NCI-H1092 (cell line): ENCODE measurements at places on chromosomes 1 and 21.

GRCh38 chr21:42063191-42063570 lies 7.9 kb upstream of the UMODL1 start:
- DNase-seq, result peak; percentile 76

DNA sequence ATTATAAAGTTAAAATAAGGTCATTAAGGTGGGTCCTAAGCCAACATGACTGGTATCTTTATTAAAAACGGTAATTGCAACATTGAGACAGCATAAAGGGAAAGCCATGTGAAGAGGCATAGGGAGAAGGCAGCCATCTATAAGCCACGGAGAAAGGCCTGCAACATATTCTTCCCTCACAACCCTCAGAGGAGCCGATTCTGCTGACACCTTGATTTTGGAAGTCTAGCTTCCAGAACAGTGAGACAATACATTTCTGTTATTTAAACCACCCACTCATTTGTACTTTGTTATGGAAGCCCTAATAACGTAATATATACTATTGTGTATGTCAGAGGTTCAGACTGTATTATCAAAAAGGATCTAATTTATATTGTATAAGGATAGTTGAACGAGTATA lies 190.8 kb downstream of the PDE4B start:
- no peak for DNase-seq

DNA sequence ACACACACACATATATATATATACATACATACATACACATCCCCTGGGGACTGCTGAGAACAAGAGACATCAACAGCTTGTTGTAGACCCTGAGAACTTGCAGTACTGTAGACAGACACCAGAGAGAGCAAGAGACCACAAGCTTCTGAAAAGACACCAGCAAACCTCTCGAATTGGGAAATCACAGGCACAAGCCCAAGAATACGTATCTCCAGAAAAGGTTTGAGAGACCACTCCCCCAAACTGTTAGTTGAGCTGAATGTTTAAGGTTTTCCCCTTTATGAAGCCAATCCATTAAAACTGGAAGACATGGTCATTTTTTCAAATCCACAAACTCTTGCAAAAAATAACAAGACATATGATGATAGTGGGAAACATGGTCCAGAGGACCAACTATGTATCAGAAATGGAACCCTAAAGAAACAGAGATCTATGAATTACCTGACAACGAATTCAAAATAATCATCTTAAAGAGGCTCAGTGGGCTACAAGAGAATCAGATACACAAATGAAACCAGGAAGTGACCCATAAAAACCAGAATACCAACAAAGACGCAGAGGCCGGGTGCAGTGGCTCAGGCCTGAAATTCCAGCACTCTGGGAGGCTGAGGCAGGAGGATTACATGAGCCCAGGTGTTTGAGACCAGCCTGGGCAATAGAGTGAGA lies 45.1 kb downstream of the SLC2A1 start:
- peak; percentile 62 for DNase-seq

- no peak for DNase-seq
These were observed 55.3 kb downstream of the NME7 start for GRCh38 chr1:169312084-169312954.

DNA sequence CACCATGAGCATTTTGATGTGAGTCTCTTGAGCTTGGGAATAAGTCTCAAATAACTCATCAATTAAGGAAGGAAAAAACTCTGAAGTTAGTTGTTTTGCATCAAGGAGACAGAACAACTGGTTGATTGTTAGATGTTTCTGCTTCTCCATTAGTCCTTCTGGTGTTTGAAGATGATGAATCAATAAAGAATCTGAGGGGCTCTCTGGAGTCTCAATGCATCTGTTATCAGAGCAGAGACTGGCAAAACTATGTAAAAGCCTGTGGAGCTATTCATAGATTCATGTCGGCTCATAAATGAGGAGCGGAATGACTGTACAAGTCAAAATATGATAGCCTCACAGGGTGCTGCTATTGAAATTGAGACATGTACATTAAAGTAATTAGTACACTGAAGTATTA lies 73.3 kb upstream of the ZC3H11B start:
- no peak for DNase-seq

DNA sequence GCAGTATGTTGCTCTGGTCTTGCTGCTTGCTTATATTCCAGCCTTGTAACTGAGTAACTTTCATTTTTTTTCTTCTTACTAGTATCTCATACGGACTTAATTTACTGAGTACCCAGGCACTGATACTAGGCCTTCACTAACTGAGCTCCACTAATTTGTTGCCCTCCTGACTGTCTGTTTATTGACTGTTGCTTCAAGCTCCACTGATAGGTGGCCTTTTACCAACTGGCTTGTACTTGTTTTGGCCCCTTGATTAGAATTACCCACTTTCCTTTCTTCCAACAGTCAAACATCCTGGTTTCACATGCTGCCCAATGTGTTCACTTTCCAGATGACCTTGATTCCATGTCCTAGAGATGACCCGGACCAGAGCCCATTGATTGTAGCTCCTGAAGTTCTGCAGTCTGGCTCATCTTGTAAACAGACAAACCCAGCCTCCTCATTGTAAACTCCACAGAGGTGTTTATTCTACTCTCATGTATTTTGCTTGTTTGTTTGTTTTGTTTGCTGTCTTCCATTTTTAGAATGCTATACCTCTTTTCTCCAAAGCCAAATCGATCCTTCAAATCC lies 27.7 kb downstream of the RGS1 start:
- no peak for DNase-seq

DNA sequence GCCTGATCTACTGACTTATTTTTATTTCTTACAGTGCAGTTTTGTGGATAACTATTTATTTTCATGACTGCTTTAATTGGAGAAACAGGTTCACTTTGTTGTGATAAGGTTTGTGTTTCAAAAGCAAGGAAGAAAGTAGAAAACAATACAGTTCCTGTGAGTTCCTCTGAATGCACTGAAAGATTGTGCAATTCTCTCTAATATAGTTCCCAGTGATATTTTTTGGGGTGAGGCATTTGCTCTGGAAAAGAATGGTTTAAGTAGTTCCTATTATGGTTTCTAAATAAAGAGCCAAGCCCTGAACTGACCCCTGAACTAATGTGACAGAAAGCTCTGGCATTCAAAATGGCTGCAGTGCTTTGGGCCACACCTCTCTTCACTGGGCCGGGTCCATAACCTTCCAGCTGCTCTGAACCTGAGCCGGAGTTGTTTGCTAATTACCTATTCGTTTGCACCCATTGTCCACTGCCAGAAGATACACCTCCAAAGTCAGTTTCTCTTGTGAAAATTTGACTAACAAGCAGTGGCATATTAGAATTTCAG lies 56.6 kb upstream of the VTCN1 start:
- no peak for DNase-seq

DNA sequence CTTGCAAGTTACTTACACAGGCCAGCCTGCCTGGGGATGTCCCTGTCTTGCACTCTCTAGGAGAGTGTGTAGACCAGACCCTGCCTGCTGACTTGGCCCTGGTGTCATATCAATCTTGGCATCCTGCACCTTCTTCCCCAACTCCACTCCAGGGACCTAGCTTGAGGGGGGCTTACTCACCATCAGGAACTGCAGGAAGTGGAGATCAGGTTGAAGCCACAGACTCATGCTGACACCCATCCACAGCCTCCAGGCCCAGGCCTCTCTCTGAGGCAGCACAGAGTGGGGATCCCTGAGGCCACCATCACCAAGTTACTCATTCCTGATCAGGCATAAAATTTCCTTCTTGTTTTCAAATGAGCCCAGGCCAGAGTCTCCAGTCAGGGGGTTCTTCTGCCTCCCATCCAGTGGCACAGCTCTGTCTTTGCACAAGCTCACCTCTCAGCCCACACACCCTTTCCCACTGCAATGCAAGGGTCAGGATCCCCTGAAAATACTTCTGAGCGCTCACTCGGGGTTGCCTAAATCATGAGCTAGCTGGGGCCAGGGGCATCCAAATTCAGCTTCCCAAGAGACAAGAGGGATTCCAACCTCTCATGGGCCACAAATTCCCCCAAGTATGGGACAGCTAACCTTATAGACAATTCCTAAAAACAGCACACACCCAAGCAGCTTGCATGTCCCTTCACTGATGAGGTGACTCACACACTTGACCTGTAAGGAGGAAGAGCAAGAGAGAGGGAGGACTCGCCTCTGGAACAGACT lies 33.5 kb downstream of the CSMD2 start:
- DNase-seq, result no peak

- DNase-seq, result no peak
These were observed 8.5 kb downstream of the KYAT3 start for GRCh38 chr1:88983791-88984559.

DNA sequence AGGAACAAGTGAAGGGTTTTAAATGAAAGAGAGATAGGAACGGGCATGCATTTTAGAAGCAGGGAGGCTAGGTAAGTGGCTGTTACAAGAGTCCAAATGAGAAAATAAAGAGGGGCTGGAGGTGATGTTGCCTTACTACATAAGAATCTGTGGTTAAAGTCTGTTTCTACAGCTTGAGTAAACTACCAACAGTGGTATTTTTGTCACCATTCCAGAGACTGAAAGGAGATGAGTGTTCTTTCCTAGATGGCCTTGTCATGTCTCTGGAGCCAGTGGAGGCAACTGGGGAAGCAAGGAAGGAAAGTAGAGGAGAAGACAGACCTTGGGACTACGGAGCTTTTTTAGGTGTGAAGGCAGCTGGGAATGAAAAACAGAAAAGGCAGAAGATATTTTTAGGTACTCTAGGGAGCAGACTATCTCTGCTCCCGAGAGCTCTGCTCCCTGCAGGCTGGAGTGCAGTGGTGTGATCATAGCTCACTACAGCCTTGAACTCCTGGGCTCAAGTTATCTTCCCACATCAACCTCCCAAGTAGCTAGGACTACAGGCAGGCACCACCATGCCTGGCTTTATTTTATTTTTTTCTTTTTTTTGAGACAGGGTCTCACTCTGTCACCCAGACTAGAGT lies 12.2 kb downstream of the HDAC1 start:
- DNase-seq, result no peak

GRCh38 chr1:92487078-92487605 lies 417 bp upstream of the GFI1 start:
- DNase-seq, result no peak

DNA sequence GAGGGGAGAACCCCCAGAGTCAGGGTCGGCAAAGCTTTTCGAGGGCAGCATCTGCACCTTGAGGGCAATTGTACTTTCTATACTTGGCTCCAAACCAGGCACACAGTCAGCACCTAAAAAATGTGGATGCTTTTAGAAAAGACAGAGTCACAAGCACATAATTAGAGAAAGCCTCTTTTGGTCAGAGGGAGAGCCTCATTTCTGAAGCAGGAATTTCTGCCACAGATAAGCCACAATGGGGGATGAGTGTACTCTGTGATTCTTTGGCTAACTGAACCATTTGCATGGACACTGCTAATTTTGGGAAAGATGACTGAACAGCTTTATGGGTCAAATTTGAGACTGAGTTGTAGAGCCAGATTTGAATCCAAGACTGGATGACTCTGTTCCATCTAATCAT lies 635.7 kb downstream of the KIF26B start:
- DNase-seq, result no peak

- DNase-seq, result no peak
These were observed 74.3 kb upstream of the CD5L start for GRCh38 chr1:157915859-157916258.

DNA sequence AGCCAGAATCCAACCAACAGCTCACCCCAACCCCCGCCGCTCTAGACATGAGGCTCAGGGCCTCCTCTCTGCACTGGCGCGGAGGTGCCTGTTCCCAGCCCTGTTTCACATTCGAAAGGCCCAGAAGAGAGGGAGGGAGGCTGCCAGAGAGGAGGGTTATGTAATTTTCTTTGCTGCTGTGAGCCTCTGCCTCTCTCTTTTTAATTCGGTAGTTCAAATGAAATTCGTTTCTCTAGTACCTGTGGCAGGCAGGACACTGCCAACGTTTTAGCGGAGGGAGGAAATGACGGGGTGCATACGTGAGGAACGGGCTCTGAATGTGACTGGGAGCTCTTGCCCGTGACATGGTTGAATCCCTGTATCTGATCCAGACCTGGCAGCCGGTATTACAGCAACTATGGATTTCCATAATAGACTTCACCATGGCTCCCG lies 9.4 kb downstream of the PRDM16 start:
- no peak for DNase-seq

DNA sequence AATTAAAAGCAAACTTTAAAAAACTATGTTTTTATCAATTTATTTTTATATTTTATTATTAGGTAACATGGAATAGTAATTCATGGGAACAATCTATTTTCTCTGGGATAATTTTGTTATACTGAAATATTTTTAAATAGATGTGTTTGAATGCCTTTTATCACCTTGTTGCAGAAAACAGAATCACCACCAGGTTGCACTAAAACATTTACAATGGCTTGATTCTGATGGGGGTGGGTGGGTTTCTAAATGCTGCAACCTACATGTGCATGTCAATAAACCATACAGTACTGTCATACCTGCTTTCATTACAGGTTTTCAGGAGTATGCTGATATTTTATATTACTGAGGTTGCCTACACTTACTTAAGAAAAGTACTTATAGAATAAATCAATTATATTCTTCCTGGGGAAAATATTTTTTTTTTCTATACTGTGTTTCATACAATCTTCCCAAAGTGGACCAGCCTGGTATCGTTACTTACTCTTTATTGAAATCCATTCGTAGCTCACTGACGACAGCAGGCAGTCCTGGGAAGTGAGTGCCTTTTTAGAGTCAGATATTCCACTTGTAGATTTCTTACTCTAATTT lies 132.8 kb downstream of the PTPRC start:
- DNase-seq, result no peak

- peak; percentile 63 for DNase-seq
These were observed 5.3 kb upstream of the SLC6A9 start for GRCh38 chr1:44036409-44037139.
